ENCODE measurements at places on chromosomes 1 and 21. TPM values are rescaled to one million over a fixed set of nuclear protein-coding genes. Genes with fewer than 3 reads are reported as not detected.

- H3K4me3 ChIP-seq, result peak overlapping the region; percentile 78
- peaks cover 12% of the 10 kb centered on the region for H3K27me3 ChIP-seq
- H3K4me1 ChIP-seq, result peaks cover 62% of the 10 kb centered on the region
- H3K36me3 ChIP-seq, result no peaks in the 10 kb centered on the region
These were observed 76.3 kb downstream of the MORN1 start for GRCh38 chr1:2314803-2315673.

MPZ gene
- not detected for total RNA-seq

- no peaks in the 10 kb centered on the region for H3K4me1 ChIP-seq
- H3K4me3 ChIP-seq, result no peak overlapping the region
- no peak overlapping the region for H3K27ac ChIP-seq
- H3K27me3 ChIP-seq, result no peaks in the 10 kb centered on the region
- H3K36me3 ChIP-seq, result no peaks in the 10 kb centered on the region
These were observed 348.7 kb downstream of the SETD4 start for GRCh38 chr21:35711661-35712060.

GRCh38 chr1:155070158-155070621 is 6.7 kb downstream of the EFNA4 start:
- no peaks in the 10 kb centered on the region for H3K27me3 ChIP-seq
- H3K4me1 ChIP-seq, result peaks cover 21% of the 10 kb centered on the region
- no peak overlapping the region for H3K27ac ChIP-seq
- H3K36me3 ChIP-seq, result peaks cover 25% of the 10 kb centered on the region
- peak; percentile 70 for DNase-seq
- H3K4me3 ChIP-seq, result peak overlapping the region; percentile 41

CFAP74 gene
- not detected for total RNA-seq

- no peak overlapping the region for H3K4me3 ChIP-seq
- H3K4me1 ChIP-seq, result no peaks in the 10 kb centered on the region
- peak; percentile 35 for DNase-seq
- H3K27me3 ChIP-seq, result no peaks in the 10 kb centered on the region
These were observed 289.8 kb downstream of the NTNG1 start for GRCh38 chr1:107430540-107431228.

GRCh38 chr1:110565565-110565964 is 40.6 kb downstream of the KCNA2 start:
- H3K27ac ChIP-seq, result no peak overlapping the region
- H3K27me3 ChIP-seq, result peaks cover 38% of the 10 kb centered on the region
- no peaks in the 10 kb centered on the region for H3K4me1 ChIP-seq
- H3K36me3 ChIP-seq, result no peaks in the 10 kb centered on the region
- no peak overlapping the region for H3K4me3 ChIP-seq

GRCh38 chr1:199978408-199978940 is 49.0 kb upstream of the NR5A2 start:
- DNase-seq, result no peak
- H3K27me3 ChIP-seq, result no peaks in the 10 kb centered on the region
- H3K4me1 ChIP-seq, result no peaks in the 10 kb centered on the region
- no peak overlapping the region for H3K4me3 ChIP-seq

DIPK1A gene
- 2.0 TPM for total RNA-seq

- no peak overlapping the region for H3K27ac ChIP-seq
- peaks cover 92% of the 10 kb centered on the region for H3K36me3 ChIP-seq
- H3K4me3 ChIP-seq, result no peak overlapping the region
- peaks cover 37% of the 10 kb centered on the region for H3K4me1 ChIP-seq
- DNase-seq, result no peak
These were observed 17.6 kb downstream of the NADK start for GRCh38 chr1:1760715-1761114.

DNA sequence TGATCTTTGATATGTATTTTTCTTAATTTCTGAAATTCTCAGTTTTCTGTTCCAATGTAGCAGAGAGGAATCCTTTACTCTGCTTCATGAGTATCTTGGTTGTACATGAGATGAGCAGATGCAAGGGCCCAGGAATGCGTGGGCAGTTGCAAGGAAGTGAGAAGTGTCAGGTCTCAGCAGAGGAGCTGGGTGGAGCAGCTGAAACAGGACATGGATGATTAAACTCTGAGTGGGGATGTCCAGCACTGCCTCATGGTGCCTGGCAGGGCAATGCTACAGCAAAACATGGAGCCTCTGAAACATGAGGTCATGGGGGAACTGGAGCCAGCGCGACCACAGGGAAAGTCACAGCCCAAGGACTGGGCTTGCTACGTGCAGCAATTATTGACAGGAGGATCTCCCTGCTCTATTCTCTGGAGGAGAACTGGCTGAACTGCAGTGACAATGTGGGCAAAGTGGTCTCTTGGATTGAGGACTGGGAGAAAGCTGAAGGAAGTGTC is 48.4 kb downstream of the COLGALT2 start:
- no peak overlapping the region for H3K4me3 ChIP-seq
- H3K36me3 ChIP-seq, result no peaks in the 10 kb centered on the region
- DNase-seq, result peak; percentile 21
- no peak overlapping the region for H3K27ac ChIP-seq

DNA sequence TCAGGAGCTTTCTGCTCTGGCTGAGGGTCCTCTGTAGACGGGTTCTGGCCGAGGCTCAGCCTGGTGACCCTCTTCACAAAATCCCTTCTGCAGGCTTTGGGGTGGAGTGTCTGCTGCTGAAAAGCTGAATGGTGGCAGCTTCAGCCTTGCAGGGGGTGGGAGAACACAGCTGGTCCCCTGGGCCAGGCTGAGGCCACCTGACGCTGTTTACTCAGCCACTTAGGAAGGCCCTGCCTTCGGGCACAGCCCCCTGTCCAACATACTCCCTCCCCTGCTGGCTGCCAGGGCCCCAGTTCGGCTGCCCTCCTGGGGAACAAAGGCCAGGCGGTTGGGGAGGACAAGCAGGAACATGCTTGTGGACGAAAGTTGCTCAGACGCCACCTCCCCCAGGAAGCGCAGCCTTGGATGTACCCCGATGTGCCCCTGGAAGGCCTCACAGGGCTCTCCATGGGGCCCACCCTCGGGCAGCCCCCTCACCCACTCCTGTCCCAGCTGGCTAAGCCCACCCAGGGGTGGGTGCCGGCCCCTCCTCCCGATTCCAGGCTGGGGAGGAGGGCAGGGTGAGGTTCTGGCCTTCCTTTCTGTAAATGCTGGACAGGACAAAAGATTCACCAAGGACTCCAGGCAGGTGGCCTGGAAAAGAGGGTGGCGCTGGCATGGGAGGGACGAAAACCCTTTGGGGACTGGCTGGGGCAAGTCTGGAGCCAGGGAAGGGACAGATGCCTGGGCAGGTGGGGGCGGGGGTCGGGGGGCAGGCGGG is at the start of gene ANKRD65:
ANKRD65 (minus strand) TSS at position 130 of the 760 bp plus-strand sequence. CDS start 271 bp downstream, outside the sequence.
- peaks cover 31% of the 10 kb centered on the region for H3K4me1 ChIP-seq
- peak; percentile 72 for DNase-seq

GRCh38 chr1:113714606-113715269 is 44.5 kb downstream of the PHTF1 start:
- H3K4me1 ChIP-seq, result no peaks in the 10 kb centered on the region
- no peak overlapping the region for H3K27ac ChIP-seq
- DNase-seq, result peak; percentile 6
- H3K36me3 ChIP-seq, result peaks cover 57% of the 10 kb centered on the region

CLDN19 gene
- 0.37 TPM for total RNA-seq

- H3K36me3 ChIP-seq, result no peaks in the 10 kb centered on the region
- H3K27ac ChIP-seq, result no peak overlapping the region
- H3K4me1 ChIP-seq, result peaks cover 12% of the 10 kb centered on the region
- no peaks in the 10 kb centered on the region for H3K27me3 ChIP-seq
- no peak for DNase-seq
- no peak overlapping the region for H3K4me3 ChIP-seq
These were observed 46.4 kb downstream of the NUAK2 start for GRCh38 chr1:205275133-205275532.

GRCh38 chr1:63463248-63463647 is 59.8 kb downstream of the ITGB3BP start:
- no peak overlapping the region for H3K27ac ChIP-seq
- no peaks in the 10 kb centered on the region for H3K36me3 ChIP-seq
- no peaks in the 10 kb centered on the region for H3K27me3 ChIP-seq
- no peak overlapping the region for H3K4me3 ChIP-seq
- no peak for DNase-seq
- H3K4me1 ChIP-seq, result no peaks in the 10 kb centered on the region

TAL1 gene
- under 0.01 TPM for total RNA-seq

ELAPOR1 gene
- total RNA-seq, result 56.8 TPM

MXRA8 gene
- 203 TPM for total RNA-seq

DNA sequence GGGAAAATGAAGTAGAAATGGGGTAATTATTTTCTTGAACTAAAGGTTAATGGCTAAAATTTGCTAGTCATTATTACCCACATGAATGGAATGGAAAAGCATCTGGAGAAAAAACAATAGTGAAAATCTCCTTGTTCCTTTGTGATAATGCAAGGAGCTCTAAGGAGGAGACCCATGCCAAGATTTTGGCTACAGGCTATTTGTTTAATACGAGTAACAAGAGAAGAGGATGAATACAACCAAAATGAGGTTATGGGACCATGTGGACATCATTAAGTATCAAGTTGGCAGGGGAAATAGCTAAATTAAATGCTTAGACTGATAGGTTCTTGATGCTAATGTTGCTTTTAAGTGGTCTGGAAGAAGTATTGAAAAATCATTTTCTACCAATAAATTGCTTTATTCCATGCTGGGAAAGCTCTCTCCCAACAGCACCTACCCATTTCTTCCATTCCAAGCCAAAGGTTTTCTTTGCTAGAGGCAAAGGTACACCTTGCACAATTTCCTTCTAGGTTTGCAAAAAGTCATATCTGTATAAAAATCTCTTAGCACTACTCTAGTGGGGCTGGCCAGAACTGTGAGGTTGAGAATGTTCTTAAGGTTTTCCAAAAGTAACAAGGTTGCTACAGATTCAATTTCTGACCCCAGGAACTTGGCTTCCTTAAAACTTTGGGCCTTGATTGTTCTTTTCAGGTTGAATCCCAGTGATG is 100.2 kb downstream of the SMYD2 start:
- H3K27me3 ChIP-seq, result no peaks in the 10 kb centered on the region
- DNase-seq, result no peak
- peaks cover 75% of the 10 kb centered on the region for H3K36me3 ChIP-seq
- H3K27ac ChIP-seq, result no peak overlapping the region

LMNA gene
- 318 TPM for total RNA-seq

DNA sequence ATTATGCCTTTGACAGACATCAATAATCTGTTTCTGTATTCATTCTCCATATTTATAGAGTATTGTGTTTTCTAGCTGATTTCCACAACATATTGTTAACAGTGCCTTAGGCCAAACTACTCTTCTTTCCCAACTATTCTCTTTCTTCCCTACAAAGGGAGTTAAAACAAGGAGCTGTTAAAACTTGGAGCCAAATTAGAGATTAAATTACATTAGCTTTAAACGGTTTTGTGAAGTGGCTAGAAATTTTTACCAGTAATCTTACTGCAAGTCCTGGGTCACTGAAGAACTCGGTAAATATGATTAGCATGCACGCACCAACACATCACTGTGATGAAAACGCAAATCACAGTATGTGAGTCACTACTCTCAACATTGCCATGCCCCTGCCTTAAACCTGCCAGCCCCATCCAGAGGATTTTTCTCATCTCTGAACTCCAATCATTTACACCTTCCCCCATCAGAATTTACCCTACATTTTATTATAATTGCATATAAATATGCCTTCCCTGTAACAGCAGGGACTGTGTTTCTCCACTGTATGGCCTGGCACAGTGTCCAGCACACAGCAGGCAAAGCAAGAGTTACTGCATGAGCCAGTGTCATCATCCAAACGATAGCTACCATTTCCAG is 1.5 kb upstream of the PRDX6 start:
- H3K4me3 ChIP-seq, result peak overlapping the region; percentile 78
- H3K36me3 ChIP-seq, result peaks cover 3% of the 10 kb centered on the region
- DNase-seq, result no peak
- peak overlapping the region; percentile 99 for H3K27ac ChIP-seq
- peaks cover 69% of the 10 kb centered on the region for H3K4me1 ChIP-seq

ADAR gene
- total RNA-seq, result 79.7 TPM

GRCh38 chr1:209397371-209397770 is 186.1 kb upstream of the CAMK1G start:
- H3K27ac ChIP-seq, result no peak overlapping the region
- no peaks in the 10 kb centered on the region for H3K27me3 ChIP-seq
- H3K36me3 ChIP-seq, result no peaks in the 10 kb centered on the region
- no peak overlapping the region for H3K4me3 ChIP-seq

CELSR2 gene
- 5.3 TPM for total RNA-seq

DNA sequence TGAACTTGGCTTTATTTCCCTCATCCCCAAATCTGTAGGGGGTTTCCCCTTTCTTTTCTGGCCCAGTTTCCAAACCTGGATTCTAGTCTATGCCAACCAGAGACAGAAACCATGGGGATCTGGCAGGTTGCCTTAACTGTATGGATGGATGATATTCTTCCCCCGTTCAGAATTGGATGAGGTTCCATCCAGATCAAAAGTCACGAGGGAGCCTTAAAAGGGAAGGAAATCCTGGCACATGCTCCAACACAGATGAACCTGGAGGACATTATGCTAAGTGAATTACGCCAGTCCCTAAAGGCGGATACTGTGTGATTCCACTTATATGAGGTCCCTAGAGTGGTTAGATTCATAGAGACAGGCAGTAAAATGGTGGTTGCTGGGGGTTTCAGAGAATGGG is 124.4 kb downstream of the HUNK start:
- no peak overlapping the region for H3K4me3 ChIP-seq
- H3K27me3 ChIP-seq, result no peaks in the 10 kb centered on the region
- H3K4me1 ChIP-seq, result peaks cover 5% of the 10 kb centered on the region
- no peak for DNase-seq

GRCh38 chr1:245878585-245878984 is 628.5 kb downstream of the SMYD3 start:
- peaks cover 12% of the 10 kb centered on the region for H3K4me1 ChIP-seq
- H3K4me3 ChIP-seq, result no peak overlapping the region
- no peaks in the 10 kb centered on the region for H3K36me3 ChIP-seq
- no peak overlapping the region for H3K27ac ChIP-seq
- H3K27me3 ChIP-seq, result no peaks in the 10 kb centered on the region
- no peak for DNase-seq

TAS1R1 gene
- not detected for total RNA-seq

DNA sequence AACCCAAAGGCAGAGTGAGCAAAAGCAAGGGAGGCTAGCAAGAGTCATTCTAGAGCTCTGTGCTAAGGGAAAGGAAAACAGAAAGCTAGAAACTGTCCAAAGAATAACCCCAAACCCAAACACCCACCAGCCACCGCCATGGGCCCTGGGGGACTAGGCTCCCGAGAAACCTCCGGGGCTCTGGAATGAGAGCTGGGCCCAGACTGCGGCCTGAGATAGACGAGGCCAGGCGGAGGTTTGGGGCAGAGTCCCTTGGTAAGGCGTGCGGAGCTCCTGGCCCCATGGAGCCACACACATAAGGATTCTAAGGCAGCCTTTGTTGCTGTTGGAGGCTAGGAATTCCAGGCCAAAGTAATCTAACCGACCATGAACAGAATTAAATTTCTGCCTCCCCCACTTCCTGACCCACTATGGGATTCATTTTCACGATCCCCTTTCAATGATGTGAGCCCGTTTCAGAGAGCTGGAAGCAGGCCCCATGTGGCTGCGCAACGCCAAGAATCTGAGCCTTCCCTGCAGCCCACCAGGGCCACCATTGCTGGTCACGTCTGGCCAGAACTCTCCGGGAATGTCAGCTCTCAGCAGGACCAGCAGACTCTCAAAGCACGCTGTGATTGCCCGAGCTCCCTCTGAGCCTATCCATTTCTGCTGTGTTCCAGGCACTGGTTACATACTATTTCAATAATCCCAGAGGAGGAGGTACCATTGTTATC is 145.0 kb downstream of the TRABD2B start:
- no peaks in the 10 kb centered on the region for H3K27me3 ChIP-seq
- H3K27ac ChIP-seq, result no peak overlapping the region
- no peak overlapping the region for H3K4me3 ChIP-seq
- DNase-seq, result no peak
- H3K36me3 ChIP-seq, result no peaks in the 10 kb centered on the region
- H3K4me1 ChIP-seq, result no peaks in the 10 kb centered on the region

DIO1 gene
- total RNA-seq, result not detected
